ENCODE measurements at places on chromosomes 3 and 15. TPM values are rescaled to one million over a fixed set of nuclear protein-coding genes. Genes with fewer than 3 reads are reported as not detected.

Gene CLDN16
- total RNA-seq, result 0.12 TPM

- DNase-seq, result no peak
These were observed 20.9 kb upstream of the MELTF start for GRCh38 chr3:197050511-197050910.

DNA sequence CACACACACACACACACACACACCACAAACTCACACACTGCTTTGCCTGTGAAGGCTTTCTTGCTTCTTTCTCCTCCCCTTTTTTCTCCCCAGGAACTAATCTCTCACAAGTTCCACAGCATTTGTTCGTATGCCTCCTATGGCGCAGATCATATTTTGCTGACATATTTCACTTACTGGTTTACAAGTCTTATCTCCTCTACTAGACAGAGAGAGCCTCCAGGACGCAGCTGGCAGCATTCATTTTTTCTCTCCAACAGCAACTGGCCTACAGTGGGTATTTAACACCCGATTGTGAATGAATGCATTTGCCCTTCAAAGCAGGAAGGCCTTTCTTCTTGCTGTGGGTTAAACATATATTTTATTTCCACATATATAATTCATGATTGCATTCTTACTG is 47.0 kb upstream of the DLG1 start:
- no peak for DNase-seq

DNA sequence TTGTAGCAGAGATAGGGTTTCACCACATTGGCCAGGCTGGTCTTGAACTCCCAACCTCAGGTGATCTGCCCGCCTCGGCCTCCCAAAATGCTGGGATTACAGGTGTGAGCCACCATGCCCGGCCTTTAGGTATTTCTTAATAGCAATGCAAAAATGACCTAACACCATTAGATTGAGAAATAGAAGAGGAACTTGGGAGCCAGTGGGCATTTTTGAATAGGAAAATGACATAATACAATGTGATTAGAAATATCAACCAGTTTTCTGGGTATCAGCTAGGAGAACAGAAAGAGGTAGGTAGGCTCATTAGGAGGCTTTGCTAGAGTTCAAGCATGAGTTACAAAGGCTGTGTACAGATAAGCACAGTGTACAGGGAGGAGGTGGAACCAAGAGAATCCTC is 101.8 kb upstream of the TBC1D5 start:
- no peak for DNase-seq

Gene GOLGA8G
- not detected for total RNA-seq

DNA sequence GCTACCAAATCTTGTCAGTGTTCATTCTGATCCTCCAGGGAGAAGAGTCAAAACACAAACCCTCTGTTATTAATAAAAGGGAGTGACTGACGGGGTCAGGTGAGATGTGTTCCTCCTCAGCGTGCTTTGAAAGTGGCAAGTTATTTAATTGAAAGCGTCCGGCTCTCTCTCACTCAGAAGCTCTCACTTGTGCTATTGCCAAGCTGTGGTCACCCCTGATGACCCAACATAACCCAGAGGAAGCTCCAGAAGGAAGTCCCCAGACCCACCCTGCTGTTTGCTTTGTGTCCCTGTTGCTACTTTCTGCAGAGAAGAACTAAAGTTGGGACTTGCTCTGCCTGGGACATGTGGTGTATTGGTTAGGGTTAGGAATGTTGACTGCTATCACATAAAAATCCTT is 235.6 kb downstream of the EDEM1 start:
- DNase-seq, result no peak

Gene TAMM41
- 29.2 TPM for total RNA-seq

Gene SPATA12
- not detected for total RNA-seq

Gene CCDC9B
- 12.7 TPM for total RNA-seq

Gene GOLGA6B
- total RNA-seq, result not detected

Gene GPR62
- total RNA-seq, result 0.83 TPM

- no peak for DNase-seq
These were observed 544.3 kb downstream of the NTRK3 start for GRCh38 chr15:87712211-87712610.

DNA sequence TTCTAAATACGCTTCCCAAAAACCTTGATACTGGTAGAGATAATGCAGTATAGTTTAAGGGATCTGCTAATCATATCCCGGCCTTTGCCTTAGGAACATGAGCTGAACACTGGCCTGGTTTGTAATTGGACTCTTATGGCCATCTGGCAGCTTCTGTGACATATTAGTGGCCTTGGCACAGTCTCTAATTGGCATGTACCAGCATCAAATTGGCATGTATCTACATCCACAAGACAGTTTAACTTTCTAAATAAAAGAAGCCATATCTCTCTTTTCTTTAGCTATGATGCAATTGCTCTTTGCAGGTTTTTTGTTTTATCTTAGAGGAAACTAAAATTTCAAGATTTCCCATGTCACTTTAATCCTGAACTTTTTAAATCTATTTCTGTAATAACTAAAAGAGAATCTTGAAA is 44.6 kb upstream of the FILIP1L start:
- DNase-seq, result no peak

GRCh38 chr3:192923731-192924130 is 6.1 kb upstream of the MB21D2 start:
- no peak for DNase-seq

Gene CD86
- 3.5 TPM for total RNA-seq

Gene MB21D2
- total RNA-seq, result 5.3 TPM

Gene BCL6
- 53.1 TPM for total RNA-seq

DNA sequence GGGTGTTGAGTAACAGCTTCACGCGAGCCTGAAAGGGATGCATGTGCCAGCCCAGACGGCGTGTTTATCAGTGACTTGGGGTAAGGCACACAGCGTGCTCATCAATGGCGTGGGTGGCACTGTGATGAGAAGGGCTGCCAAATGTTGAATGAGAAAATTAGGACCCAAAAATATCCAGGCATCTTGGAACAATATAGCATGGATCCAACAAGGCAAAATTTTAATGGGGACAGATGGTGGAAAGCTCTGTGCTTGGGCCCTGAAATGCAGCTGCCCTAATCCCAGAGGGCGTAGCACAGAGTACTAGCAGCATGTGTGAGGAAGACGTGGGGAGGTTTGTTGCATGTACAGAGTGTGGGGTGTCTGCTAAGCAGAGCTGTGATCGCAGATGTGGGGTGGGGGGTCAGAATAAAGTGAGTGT is 48.9 kb downstream of the SSUH2 start:
- no peak for DNase-seq

- no peak for DNase-seq
These were observed 94.3 kb upstream of the PFN2 start for GRCh38 chr3:150064971-150065370.

Gene CLDN11
- total RNA-seq, result 161 TPM

DNA sequence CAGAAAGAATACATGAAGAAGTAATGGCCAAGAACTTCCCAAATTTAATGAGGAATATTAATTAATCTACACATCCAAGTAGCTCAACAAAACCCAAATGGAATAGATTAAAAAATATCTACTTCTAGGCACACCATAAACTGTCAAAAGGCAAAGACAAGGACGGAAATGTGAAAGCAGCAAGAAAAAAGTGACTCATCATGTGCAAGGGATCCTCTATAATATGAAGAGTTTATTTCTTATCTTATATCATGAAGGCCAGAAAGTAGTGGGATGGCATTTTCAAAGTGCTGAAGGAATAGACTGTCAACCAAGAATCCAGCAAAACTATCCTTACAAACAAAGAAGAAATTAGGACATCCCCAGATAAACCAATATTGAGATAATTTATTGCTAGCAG is 73.9 kb upstream of the PRICKLE2 start:
- DNase-seq, result no peak

GRCh38 chr15:28876131-28876844 is 9.5 kb upstream of the APBA2 start:
- DNase-seq, result no peak

DNA sequence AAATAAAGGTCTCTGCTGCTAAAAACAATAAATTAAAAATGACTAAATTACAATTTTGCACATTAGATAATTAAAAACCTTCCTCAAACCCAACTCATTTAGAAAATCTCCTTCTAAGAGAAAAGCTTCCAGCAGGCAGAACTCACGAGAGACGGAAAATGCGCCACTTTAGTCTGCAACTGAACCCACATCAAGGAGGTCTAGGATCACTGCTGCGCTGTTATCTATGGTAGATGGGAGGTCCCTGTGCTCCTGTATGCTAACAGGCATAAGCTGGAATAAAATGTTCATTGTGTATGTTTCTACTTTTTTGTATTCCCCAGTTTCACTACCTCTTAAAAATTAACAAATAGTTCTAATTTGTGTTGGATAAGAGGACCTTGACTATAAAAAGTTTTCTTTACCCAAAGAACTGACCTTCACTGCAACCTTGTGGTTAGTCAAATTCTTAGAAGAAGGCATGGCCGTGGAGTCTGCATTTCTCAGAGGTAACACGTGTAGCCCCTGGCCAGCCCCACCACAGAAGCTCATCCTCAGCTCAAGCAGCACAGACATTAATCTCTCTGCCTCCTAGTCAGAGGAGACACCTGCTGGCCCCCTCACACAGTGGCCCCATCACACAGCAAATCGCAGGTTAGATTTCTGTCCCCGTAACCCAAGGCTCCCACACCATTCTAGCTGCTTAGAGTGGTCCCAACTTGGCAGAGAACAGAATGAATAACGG is 22.3 kb downstream of the STIMATE start:
- DNase-seq, result no peak

- DNase-seq, result no peak
These were observed 35.4 kb downstream of the RNU5B-1 start for GRCh38 chr15:65339920-65340319.

DNA sequence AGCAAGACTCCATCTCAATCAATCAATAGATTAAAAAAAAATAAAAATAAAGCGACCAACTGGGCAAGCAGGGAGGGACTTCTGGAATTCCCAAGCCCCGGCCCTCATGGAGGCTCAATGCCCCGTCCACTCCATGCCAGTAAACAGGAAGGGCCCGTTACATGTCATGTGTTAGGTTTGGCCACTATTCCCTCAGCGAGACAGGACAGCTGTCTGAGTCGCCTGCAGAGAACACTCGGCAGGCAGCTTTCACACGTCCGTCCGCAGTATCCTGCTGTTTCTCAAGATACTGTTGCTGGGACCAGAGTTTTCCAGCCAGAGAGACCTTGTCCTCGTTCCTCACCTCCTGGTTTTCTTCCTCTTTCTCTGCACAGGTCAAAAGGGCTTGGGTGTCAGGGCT is 18.0 kb downstream of the TMEM44 start:
- no peak for DNase-seq

DNA sequence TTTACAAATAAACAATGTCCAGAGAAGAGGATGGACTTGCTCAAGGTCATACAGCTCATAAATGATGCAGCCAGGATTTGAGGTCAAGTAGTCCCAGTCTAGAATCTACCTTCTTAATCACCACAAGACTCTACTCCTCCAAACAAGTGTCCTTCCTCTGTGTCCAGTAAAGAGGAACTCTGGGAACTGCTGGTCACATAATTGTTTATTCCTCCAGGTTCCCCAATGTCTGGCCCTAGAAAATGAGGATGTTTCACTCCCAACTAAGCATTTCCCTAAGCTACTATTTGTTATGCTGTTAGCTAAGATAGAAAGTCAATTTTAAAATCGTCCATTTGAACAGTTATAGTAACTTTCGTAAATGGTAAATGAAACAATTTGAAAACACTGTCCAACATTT is 192.4 kb downstream of the FHIT start:
- no peak for DNase-seq

Gene RSL24D1
- total RNA-seq, result 190 TPM

Gene SLC28A1
- 0.48 TPM for total RNA-seq

GRCh38 chr15:25684521-25685431 is 178.4 kb downstream of the ATP10A start:
- DNase-seq, result peak; percentile 44

DNA sequence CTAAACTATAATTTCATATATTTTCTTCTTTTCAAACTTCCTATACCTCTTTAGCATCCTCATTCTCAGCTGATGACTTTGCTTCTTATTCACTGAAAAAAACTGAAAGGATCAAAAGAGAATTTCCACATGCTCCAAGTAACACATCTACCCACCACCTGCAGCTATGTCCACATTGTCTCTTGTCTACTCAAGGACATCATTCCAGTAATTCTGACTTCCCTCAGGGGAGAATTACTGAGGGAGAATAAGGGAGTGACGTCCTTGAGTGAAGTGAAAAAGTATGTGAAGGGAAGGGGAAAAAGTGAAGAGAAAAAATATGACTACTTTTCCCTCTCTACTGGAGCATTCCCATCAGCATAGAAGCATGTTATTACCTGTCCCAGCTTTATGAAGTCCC is 32.6 kb downstream of the ETFA start:
- DNase-seq, result no peak

DNA sequence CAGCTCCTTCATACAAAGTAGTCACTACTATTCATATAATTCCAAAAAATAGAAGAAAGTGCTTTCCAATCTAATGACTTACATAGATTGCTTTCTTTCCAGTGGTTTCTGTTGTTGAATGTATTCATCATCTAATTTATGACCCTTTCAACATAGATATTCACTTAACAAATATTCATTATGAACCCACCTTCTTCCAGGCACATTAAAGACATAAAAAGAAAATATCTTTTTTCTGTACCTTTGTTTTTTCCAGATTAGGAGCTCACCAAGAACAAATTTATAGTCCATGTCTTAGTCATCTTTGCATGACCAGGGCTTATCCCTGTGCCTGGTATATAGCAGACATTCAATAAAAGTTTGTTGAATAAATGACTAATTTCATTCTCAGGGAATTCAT is 32.4 kb upstream of the PDZRN3 start:
- no peak for DNase-seq

- DNase-seq, result no peak
These were observed 192.6 kb upstream of the ALCAM start for GRCh38 chr3:105174017-105174615.

Gene GALK2
- 49.2 TPM for total RNA-seq

Gene CACNA2D3
- total RNA-seq, result 10.1 TPM

Gene PLA2G4E
- not detected for total RNA-seq

- no peak for DNase-seq
These were observed 3.7 kb upstream of the B3GALNT1 start for GRCh38 chr3:161108840-161109239.

DNA sequence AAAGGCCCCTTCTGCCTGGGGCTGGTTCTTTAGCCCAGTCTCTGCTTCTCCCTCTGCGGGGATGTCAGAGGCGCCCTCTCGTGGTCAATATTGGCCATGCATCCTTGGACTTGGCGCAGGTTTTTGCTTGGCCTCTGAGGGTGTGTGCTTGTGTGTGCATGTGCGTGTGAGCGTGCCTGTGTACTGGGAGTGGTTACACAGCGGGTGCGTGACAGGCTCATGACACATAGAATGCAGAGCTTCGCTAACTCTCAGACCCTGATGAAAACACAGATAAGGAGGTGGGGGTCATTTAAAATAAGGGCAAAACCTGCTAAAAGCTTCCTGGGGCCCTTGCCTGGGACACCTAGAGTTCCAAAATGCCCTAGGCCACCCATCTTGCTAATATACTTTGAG is 160.9 kb downstream of the SMAD6 start:
- DNase-seq, result peak; percentile 82

Gene MCF2L2
- 0.25 TPM for total RNA-seq

DNA sequence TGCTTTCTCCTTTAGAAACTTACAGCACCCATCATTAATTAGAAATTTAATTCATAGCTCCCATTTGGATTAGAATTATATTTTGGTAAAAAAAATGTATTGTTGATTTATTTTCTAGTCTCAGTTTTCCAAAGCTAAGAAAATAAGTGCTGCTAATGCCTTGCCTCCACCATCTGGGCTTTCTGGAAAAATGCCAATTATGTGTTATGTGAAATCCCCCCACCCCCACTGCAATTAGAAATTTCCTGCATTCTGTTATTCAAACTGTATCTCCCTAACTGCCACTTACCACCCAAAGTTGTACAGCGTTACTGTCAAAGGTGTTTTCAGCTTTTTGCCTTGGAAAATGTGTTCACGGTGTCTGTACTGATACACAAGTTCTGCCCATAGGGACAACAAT is 617.2 kb upstream of the UBE2E2 start:
- no peak for DNase-seq
